Right lung (tissue), 10 donors: ENCODE measurements at places on chromosomes 7 and 10. TPM values are rescaled to one million over a fixed set of nuclear protein-coding genes. Genes with fewer than 3 reads are reported as not detected.

The DYNC1I1 gene
- polyA plus RNA-seq = 14.9 TPM

GRCh38 chr7:99014113-99014985 lies 129.6 kb downstream of the SMURF1 start:
- no peak for DNase-seq

- DNase-seq = no peak
Measured at GRCh38 chr7:157177333-157177982, 38.7 kb downstream of the UBE3C start.

- no peak for DNase-seq
Measured at GRCh38 chr7:91837397-91838070, 43.0 kb downstream of the MTERF1 start.

The CTTNBP2 gene
- polyA plus RNA-seq = 20.1 TPM

GRCh38 chr7:128861957-128862570 lies 592 bp upstream of the ATP6V1F start:
- DNase-seq = no peak

DNA sequence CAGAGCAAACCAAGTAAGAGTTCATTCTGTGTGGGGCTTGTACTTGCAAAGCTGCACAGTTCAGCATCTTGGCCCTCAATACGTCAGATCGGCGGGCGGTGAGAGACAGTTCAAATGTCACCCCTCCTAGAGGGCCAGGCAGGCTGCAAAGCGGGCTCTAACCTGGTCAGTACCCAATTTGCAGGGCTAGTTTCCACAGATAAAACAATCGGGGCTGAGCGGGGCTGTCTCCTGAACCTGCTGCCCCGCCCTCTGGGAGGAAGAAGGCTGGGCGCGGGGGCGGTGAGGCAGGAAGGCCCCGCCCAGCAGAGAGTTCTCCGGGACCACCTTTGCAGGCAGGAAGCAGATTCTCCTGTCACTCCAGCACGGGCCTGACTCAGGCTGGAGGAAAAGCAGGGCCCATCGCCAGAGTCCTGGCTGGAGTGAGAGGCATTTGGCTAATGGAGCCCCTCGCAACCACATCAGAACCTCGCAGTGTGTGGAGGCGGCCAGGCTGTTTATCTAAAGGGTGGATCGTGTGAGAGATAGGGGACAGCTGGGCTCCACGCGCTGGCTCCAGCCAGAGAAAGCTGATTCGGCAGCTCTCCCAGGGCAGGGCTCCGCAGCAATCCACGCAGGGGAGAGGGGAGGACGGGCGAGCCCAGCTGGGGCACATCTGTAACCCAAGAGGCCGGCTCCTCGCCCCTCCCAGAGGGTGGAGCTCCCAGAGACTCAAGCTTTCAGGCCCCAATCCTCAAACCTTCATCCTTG lies 83.1 kb downstream of the SH3PXD2A start:
- DNase-seq = peak; percentile 97

The PIK3CG gene
- 3.4 TPM for polyA plus RNA-seq

GRCh38 chr7:148458263-148458662 lies 132.3 kb upstream of the C7orf33 start:
- no peak for DNase-seq

The MYOZ1 gene
- polyA plus RNA-seq = 2.1 TPM

DNA sequence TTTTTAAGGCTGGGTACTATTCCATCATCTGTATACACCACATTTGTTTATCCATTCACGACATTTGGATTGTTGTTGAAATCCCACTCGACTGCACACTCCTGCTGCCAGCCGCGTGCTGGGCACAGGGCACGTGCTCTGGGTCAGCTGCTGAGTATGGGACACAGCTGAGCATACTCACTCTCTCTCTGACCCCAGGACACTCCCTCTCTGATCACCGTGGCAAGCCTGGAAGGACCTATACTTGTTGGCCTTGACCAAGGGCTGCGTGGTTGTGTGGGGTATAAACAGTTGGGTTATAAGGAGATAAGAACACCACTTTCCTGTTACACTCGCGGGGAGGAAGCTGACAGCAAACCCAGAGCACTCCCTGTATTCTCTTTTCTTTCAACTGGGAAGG lies 153.0 kb upstream of the RHEB start:
- no peak for DNase-seq

- no peak for DNase-seq
Measured at GRCh38 chr10:6185039-6185716, 17.6 kb upstream of the PFKFB3 start.

DNA sequence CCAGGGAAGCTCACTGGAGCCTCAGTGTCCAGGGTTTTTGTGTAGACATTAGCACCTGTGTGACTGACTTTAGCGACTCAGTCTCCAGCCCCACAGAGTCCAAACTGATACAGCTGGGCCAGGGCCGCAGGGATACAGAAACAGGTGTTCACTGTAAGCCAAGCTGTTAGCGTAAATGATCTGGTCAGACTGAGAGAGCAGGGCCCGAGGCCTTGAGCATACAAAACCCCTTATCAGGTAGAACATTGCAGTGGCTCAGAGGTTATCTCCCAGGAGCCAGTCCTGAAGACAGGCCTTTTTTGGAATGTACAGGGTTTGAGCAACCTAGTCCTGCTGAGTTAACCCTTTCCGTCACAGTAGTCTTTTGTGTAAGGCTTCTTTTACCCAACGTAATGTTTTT lies 25.0 kb downstream of the LHPP start:
- no peak for DNase-seq

GRCh38 chr10:34558093-34558583 lies 257.0 kb downstream of the PARD3 start:
- DNase-seq = no peak

DNA sequence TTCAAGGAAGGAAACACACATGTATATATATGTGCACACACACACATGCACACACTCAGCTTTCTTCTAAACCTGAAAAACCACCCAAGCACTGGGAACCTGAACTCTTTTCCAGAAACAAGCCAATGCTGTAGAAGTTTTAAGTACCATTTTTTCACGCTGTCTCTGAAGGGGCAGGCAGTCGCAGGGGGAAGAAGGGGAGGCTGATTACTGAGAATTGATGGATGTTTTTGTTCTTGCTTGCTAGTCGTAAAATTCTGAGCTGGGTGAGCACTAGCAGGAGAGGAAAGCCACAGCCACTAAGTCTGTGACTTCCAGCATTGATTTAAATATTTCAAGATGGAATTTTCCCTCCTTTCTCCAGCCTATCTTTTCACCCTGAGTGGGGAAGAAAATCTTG lies 391.8 kb downstream of the CALN1 start:
- DNase-seq = no peak

DNA sequence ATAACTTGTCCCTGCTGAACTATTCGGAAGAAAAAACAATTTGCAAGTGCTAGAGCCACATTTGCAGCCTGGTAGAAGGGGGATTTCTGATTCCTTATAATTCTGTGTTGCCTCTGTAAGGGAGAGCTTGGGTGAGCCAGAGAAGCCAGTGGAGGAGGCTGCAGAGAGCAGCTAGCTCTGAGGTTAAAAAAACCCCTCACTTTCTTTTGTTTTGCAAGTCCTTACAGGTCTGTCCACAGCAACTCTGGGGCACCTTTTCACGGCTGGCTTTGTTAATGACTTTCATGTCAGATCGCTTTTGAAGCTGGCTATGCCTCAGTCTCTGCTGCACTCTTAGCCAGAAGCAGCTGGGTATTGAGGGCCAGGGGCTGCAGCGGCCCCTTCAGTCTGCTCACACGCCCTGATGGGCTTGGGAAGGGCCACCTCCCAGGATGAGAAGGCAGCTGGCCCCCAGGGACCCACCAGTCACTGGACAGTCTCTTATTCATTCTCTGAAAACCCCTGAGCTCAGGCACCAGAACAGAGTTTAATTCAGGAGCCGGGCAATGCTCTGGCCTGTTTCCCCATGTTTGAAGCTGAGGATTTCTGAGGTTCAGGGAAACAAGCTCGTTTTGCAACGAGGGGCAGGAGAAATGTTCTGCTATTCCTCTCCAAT lies 30.9 kb downstream of the TRIM8 start:
- DNase-seq = no peak

The CCDC126 gene
- polyA plus RNA-seq = 13.4 TPM

DNA sequence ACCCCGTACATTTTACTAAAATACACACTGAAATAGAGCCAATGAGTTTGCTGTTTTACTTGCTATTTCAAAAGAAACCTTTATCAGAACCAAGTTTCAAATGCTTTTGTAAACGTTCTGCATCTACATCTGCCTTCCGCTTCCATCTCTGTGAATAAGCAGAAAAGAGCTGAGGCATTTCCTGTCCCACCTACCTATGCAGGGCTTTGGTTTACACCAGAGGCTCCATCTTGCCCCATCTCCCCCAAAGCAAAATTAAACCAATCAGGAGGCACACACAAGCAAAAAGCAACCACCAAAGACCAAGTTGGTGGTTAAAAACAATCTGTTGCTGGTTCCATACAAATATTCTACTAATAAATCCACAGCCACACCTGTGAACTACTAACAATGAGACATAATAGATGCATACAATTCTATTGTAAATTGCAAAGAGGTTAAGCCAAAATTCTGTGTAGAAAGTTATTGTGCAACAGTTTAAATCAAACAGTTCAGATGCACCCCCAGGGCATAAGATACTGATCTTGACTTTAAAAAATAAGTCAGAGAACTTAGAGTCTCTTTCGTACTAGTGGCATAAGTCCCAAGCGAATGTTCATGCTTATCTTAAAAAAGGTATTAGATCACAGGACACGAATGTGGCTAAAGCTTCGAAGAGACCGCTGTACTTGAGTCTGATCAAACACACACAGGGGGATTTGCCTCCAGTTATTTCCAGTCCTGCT lies 83.9 kb downstream of the FGFR2 start:
- no peak for DNase-seq

DNA sequence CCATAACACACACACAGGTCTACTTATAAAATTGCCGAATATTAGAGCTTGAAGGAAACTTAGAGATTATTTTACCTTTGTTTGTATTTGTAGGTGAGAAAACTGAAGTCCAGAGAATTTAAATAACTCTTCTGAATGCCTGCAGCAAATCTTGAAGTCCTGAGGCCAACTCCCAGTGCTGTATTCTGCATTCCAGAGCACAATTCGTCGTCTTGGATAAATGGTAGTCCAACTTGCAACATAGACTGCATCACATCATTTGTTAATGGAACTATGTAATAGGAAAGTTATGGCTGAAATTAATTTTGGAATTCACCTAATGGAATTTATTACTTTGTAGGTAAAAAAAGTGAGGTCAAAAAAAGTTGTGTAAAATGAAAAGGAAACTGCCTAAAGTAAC lies 37.3 kb upstream of the SEMA3D start:
- no peak for DNase-seq

- no peak for DNase-seq
Measured at GRCh38 chr7:46603780-46604179, 682.7 kb upstream of the IGFBP3 start.

DNA sequence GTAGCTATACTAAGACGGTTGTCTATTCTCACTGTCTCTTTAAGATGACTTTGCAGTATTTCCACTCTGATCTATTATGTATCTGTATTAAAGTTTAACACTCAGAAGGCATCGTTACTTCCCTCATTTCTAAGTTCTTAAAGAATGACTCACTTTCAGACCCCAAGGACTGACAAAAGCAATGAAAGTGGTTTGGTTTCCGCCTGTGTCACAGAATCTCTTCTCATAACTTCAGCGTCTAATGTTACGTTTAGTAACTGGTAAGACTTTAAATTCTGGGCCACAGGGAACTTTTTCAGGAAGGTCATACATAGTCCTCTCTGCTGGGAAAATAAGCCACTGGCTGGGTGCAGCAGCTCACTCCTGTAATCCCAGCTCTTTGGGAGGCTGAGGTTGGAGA lies 892.0 kb upstream of the AUTS2 start:
- no peak for DNase-seq

DNA sequence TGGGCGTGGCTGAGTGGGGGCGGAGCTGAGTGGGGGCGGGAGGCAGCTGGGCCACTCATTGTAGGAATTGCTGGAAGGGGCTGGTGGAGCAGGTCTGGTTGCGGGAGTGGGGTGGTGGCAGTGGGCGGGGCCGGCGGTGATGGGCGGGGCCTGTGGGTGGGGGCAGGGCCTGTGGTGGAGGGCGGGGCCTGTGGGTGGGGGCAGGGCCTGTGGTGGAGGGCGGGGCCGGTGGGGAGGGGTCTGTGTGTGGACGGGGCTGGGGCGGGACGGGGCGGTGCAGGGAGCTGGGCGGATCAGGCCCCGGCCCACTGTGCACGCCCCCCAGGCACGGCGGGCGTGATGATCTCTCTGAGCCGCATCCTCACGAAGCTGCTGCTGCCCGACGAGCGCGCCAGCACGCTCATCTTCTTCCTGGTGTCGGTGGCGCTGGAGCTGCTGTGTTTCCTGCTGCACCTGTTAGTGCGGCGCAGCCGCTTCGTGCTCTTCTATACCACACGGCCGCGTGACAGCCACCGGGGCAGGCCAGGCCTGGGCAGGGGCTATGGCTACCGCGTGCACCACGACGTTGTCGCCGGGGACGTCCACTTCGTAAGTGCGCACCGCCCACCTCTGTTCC lies 14.0 kb downstream of the SLC29A4 start:
- DNase-seq = no peak

DNA sequence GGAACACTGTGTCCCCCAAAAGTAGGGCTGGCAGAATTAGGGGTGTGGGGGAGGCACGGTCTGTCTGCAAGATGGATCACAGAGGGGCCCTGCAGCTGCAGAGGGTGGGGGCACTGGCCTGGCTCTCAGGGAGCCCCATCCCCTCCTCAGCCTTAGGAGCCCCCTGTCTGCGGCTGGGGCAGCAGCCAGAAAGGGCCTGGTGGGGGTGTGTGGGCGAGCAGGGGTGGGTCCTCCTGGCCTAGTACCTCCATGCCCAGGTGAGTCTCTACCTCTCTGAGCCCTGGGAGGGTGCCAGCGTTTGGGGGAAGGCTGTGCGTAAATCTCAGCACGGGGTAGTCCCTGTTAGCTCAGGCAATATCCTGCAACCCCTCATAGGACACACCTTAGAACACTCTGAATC lies 280.5 kb upstream of the PPP2R2D start:
- DNase-seq = no peak

- DNase-seq = no peak
Measured at GRCh38 chr7:80450621-80451308, 61.1 kb downstream of the GNAT3 start.
